ENCODE measurements at places on chromosomes 6 and 20.

DNA sequence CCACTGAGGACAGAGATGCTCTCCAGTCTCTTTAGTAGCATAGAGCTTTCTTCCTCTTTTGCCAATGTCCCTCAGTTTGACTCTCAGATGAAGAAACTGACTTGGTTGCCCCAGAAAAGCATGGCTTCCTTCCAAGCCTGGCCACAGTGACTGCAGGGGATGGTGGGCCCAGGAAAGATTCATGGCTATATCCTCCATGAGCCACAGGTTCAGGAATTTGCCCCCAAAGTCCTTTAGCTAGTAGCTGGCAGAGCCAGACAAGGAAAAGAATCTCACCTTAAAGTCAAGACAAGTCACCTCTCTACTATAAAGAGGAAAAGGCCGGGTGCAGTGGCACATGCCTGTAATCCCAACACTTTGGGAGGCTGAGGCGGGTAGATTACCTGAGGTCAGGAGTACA lies 43.4 kb downstream of the TRAM2 start:
- DNase-seq: no peak

DNA sequence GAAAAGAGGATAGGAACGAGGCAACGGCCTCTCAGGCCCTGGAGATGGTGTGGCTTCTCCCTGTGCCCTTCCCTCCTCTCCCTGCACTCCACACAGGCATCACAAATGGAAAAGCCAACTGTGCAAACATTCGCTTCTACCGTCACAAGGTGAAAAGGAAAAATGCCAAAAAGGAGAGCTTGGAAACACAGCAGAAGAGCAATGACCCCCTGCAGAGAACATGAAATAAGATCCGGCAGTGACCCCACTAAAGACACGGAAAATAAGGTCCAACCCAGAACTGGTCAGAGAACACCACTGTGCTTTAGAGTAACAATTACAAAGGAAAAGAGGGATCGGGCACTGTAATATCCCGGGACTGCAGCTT lies 63.0 kb downstream of the SLC22A23 start:
- DNase-seq: no peak

GRCh38 chr20:22575087-22575721 lies 9.2 kb downstream of the FOXA2 start:
- DNase-seq: no peak

DNA sequence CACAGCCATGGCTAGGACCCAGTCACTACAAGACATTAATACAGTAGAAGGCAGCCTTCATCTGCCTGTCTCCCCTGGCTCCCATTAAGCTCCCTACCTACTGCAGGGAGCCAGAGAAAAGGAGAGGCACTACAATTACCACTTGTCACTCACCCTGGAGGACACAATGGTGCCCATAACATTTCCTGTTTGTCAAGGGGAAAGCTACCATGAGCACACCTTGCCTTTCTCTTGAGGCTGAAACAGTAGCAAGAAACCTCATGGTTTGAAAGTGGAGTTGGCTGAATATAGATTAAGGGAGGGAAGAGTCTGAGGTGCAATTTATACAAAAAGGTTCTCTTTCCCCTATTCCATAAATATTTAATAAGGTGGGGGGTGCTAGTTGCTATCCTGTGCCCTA lies 27.9 kb downstream of the STK38 start:
- DNase-seq: no peak

- no peak for DNase-seq
Measured at GRCh38 chr6:44043479-44044153, 83.6 kb downstream of the MRPL14 start.

DNA sequence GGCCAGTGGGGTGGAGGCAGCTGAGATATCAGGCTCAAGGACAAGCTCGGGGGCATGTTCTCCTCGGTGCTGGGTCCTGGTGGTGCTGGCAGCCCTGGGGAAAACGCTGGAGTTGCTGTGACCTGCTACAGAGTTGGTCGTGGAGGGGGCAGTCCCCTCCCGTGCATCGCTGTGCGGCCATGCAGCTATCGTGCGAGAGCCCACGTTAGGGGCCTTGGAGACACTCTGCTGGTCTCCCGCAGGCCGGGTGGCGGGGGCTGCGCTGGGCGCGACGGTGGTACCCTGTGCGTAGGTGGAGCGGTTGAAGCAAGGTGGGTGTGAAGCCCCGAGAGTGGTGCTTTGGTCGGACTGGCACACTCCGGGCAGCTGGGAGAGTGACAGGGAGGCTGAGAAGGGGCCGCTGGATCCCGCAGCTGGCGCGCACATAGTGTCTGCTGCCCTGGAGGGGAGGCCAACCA lies 12.0 kb downstream of the LRRN4 start:
- no peak for DNase-seq
